ENCODE measurements at places on chromosomes 4 and X.
A peak's percentile ranks its signal among the peaks of the same experiment; 100 is the strongest.

- DNase-seq, result no peak
Observed at GRCh38 chrX:8714164-8714563, 17.8 kb downstream of the ANOS1 start.

DNA sequence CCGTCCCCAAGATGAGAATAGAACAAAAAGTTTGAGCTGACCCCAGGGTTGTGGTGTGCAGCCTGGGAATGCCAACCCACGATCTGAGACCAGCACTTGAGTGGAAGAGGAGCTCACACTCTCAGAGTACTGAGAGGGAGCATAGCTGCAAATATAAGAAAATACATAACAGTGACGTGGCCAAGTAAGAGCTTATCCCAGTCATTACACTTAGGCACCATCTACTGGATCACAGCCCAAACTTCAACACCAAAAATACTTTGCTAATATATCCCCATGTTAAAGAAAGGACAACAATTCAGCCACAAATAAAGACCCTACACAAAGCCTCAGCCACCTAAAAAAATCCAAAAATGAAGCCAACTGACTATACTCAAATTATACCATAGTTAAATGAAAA lies 33.3 kb upstream of the CXCL6 start:
- no peak for DNase-seq

- DNase-seq, result no peak
Observed at GRCh38 chr4:123018396-123018775, 96.0 kb upstream of the NUDT6 start.

DNA sequence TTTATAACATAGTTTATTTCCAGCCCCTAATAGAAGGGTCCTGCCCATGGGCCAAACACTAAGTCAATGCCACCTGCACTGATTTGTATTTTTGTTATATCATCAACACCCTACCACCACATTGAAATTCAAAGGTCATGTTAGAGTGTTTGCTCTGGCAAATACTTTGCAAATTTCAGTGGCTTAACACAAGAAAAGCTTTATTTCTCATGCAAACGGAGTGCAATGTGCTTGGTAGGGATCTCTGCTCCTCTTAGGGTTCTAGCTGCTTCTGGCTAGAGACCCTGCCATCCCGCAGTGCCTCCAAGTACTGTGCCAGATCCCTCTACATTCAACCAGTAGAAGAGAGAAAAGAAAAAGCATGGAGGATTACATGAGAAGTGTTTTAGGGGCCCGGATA lies 230.8 kb upstream of the TET2 start:
- no peak for DNase-seq

- DNase-seq, result no peak
Observed at GRCh38 chr4:121256887-121257466, 92.9 kb upstream of the TNIP3 start.

DNA sequence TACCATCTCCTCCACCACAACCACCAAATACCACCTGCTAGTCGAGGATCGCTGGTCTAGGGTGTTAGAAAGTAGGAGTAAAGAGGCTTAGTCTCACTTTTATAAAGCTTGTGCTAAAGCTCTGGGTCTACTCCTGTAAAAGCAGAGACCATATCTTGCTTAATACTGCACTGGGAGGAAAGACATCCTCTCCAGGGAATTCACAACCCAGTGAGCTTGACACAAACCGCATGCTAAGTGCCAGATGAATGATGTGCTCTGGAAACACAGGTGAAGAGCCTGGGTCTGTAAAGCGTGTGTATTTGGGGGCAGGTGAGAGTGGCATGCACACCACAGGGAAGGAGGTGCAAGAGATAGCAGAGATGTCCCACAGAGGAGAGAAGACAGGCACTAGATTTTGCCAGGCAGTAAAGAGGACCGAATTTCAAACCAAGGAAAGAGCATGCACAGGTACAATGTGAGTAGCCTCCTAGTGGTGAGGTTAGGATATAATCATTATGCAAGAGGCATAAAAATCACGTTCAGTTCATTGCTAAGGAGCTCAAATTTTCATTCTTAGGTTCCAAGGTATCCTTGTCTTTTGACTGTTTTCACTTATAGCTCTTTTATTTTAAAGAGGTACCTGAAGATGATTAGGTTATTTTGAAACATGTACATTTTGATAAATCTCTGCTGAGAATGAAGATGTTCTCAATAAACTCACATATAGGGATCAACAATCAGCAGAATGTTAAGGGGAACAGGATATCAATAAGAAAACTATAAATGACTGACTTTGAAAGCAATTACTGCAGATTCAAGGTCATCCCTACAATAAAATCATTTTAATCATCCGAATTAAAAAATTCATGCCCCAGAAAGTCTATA lies 20.7 kb downstream of the TAPT1 start:
- DNase-seq, result no peak

- no peak for DNase-seq
Observed at GRCh38 chr4:30968926-30969325, 248.8 kb downstream of the PCDH7 start.

GRCh38 chrX:68049466-68049865 lies 383.8 kb downstream of the OPHN1 start:
- no peak for DNase-seq

DNA sequence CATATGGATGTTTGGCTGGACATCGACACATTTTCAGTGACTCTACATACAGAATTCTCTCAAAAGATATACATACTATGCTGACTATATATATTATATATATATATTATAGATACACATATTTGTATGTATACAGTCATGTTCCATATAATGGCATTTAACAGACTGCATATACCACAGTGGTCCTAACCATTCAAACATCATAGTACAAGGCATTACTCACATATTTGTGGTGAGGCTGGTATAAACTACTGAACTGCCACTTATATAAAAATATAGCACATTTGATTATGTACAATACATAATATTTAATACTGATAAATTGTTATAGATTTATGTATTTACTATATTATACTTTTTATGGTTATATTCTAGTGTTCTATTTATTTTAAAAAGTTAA lies 168.5 kb downstream of the IL15 start:
- DNase-seq, result no peak

GRCh38 chrX:37921758-37922157 lies 74.4 kb upstream of the DYNLT3 start:
- DNase-seq, result peak; percentile 7

DNA sequence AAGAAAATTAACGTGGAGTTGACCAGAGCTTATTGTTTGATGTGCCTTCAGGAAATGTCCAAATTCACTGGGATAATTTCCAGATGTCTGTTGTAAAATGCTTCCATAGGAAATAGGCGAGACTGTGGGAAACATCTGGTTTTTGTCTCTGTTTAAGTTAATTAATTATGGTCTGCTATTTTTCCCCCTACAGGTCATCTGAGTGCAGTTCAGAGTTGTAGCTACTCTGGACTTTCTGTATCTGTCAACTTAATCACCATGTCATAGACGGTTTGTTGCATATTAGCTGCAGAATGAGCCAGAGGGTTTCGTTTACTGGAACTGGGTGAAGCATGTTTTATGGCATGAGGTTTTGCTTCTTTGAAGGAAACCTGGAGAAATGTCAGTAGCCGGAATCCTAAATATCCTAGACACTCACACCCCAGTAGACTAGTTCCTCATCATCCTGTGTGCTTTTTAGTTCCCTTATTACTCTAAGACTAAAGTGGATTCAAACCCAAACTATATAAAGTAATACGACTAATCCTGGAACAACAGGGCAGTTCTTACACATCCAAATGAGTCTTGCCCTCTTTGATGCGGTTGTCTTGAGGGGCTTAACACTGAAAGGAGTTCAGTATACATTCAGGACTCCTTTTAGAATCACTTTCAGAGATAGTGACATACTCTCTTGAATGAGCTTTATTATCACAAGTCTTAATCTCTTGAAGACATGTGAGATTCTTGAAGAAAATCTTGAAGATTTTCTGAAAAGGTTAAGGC lies 62.5 kb downstream of the PPEF1 start:
- no peak for DNase-seq

GRCh38 chr4:52203351-52203750 lies 152.2 kb downstream of the SPATA18 start:
- no peak for DNase-seq

- peak; percentile 49 for DNase-seq
Observed at GRCh38 chrX:131816551-131817136, 206.5 kb upstream of the STK26 start.

GRCh38 chr4:25123236-25123635 lies 37.0 kb downstream of the SEPSECS start:
- no peak for DNase-seq

DNA sequence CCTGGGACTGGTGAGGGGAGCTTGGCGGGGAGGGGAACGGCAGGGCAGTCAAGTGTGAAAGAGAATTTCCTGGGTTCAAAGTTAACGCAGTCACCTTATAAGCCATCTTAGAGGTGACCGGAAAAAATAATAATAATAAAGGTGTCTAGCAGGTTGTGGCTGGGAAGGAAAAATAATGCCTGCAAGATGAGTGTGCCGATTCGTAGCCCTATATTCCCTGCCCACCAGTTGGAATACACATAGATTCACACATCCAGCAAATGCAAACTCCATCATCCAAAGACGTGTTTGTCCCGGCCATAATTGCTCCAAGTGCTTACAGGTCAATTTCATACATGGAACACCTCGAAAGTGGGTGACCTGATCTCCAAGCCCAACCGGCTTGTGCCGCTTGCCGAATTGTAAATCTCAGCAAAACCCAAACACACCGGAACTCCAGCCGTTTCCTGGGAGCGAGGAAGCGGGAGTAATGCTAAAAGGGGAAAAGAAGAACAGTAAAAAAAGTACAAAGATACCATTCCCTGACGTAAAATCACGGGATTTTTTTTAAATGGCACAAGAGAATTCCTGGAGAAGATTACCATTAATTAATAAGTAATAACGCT lies 1.3 kb upstream of the FAT1 start:
- peak; percentile 30 for DNase-seq

DNA sequence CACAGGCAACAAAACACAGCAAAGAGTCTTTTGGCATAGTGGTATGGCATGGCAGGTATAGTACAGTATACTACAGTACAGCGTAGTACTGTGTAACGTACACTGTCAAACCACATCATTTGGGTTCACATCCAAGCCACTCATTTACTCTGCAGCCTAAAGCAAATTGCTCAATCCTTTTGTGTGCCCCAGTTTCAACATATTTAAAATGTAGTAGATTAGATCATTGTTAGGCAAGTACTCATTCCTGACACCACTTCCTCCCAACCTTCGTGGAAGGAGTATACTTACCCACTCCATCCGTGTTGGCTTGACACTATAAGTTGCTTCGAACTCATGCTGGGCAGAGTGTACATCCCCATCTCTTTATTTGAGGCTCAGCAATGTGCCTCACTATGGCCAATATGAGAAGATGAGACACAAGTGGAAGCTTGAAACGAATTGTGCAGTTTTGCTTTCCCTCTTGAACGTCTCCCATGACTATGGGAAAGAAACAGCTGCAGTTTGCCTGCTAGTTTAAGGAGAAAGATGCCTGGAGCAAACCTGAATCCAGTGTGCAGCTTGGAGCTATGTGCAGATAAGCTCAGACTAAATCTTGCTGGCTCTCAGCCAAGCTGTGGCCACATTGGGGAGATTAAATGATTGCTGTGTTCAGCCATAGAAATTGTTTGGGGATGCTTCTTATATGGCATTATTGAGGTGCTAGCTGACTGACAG lies 85.7 kb upstream of the TBL1X start:
- no peak for DNase-seq

DNA sequence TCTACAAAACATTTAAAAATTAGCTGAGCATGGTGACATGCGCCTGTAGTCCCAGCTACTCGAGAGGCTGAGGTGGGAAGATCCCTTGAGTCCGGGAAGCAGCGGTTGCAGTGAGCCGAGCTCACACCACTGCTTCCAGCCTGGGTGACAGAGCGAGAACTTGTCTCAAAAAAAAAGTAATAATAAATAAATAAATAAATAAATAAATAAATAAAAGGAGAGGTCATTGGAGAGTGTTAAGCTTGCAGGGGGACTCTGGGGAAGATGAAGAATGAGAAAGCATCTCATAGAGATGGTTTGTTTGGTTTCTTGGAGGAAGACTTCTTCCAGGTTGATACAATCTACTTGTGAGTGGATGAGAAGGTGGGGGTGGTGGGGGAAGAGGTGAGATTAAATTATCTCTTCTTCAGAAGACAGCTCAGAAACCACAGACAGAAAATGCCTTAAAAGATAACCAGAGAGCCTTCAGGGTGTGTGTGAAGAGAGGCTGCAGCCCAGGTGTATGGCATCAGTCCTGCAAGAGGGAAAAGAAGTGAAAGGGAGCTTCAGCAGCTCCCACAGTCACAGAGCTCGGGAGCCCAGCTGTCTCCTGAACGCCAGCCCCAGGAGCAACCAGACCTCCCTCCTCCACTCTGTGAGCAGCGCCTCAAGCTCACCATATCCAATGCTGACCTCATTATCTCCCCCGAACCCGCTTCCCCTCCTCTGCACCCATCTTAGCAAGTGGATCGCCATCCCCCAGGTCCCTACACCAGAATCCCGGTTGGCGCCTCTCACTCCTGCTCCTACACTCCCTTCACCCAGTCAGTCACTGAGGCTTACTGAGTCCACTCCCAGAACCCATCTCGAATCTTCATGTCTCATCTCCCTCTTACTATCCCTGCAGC lies 48.2 kb downstream of the RBM47 start:
- DNase-seq, result no peak

- DNase-seq, result no peak
Observed at GRCh38 chrX:13419918-13420317, 100.1 kb upstream of the ATXN3L start.

DNA sequence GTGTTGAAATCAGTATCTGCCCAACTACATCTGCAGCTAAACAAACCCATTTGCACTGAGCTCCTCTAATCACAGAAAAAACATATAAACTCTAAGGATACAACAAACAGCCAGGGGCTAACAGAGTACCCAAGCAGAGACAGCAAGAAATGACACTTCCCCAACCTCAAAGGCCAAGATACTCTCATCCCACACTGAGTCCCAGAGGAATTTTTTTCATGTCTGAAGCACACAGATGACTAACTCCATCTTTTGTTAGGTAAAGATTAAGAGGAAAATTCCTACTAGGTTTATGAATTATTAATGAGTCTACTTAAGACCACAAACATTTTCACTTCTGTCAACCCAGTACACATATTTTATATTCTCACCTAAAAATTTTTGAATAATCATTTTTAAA lies 31.6 kb downstream of the SEPSECS start:
- DNase-seq, result no peak

DNA sequence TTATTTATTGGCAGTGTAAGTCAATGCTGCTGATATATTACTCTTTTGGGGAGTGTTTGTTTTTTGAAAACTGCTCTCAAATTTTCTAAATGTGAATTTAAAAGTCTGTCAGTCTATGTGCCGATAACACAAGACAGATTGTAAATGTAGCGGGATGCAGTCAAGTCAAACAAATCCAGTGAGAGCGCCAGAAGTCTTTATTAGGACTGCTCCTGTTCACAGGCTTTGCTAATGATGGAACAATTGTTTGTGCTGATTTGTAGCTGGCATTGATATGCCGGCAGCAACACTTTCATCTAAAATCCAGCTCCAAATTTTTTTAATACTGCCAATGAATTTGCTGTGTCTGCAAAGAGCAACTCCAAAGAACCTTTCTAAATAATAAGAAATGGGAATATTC lies 78.7 kb upstream of the TET2 start:
- DNase-seq, result no peak

Measured in AG08396 (cell line).